ENCODE measurements at places on chromosomes 6 and 20. TPM values are rescaled to one million over a fixed set of nuclear protein-coding genes. Genes with fewer than 3 reads are reported as not detected.

DNA sequence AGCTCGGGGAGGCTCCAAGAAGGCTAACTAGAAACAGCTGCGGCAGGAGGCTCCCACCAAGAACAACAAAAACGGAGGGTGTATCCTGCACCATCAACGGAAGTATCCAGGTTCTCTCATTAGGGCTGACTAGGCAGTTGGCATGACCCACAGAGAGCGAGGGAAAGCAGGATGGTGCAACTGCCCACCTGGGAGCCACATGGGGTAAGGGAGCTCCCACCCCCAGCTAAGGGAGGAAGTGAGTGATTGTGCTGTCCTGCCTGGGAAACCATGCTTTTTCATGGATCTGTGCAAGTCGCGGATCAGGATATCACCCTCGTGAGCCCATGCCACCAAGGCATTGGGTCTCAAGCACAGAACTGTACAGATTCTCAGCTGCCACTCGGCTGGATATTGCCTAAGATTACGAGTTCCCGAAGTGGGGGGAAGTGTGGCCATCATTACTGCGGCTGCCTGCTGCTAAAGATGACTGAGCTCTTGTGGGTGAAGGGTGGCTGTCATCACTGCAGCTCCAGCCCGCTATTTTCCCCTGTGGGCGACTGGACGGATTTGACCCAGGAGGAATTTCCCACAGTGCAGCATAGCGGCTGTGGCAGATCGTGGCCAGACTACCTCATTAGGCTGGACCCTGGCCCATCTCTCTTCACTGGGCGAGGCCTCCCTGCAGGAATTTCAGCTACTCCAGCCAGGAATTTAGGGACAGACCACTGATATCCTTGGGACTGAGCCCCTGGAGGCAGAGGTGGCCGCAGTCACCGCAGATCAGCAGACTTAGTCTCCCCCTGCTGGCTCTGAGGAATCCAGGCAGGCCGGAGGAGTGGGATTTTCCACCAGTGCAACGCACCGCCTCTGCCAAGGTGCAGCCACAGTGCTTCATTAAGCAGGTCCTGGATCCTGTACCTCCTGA is 515.7 kb downstream of the FRK start:
- peak; percentile 1 for DNase-seq

GRCh38 chr6:139349464-139350020 is 24.9 kb downstream of the CITED2 start:
- DNase-seq, result no peak

GRCh38 chr6:107108201-107108890 is 7.0 kb downstream of the BEND3 start:
- no peak for DNase-seq

- no peak for DNase-seq
Observed at GRCh38 chr20:31581391-31581790, 23.7 kb upstream of the ID1 start.

- DNase-seq, result no peak
Observed at GRCh38 chr6:36596356-36596755, 2.2 kb downstream of the SRSF3 start.

NAPB gene
- 12.2 TPM for polyA plus RNA-seq

DNA sequence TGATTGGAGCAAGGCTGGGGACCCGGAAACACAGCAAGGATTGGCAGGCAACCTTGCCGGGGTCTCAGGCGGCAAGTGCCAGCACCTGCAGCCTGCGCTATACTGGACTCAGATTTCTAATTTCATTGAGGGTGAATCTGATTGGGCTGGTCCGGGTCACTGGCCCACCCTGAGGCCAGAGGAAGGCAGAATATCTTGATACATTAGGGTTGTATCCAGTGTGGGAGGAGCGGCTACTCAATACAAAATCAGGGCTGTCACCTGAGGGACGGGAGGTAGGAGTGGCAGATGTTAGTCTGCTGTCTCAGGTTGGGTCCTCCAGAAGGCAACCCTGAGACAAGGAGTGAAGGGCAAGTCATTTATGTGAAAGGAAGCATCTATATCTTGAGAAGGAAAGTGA is 40.7 kb downstream of the BFSP1 start:
- DNase-seq, result no peak

CCN2 gene
- polyA plus RNA-seq, result 0.58 TPM
